DMS79 (cell line): ENCODE measurements at places on chromosomes 13 and 19.

- DNase-seq, result no peak
Measured at GRCh38 chr13:74219566-74219965, 85.4 kb upstream of the KLF12 start.

- DNase-seq, result no peak
Measured at GRCh38 chr19:11495481-11495880, 10.2 kb downstream of the ZNF653 start.

- DNase-seq, result no peak
Measured at GRCh38 chr19:19619181-19619848, 828 bp upstream of the PBX4 start.

GRCh38 chr19:42693760-42694350 lies 46.4 kb downstream of the PSG3 start:
- DNase-seq, result no peak

- DNase-seq, result no peak
Measured at GRCh38 chr19:45876411-45877197, 9.3 kb downstream of the IRF2BP1 start.

GRCh38 chr19:12364391-12365235 lies 870 bp downstream of the ZNF442 start:
- DNase-seq, result no peak

DNA sequence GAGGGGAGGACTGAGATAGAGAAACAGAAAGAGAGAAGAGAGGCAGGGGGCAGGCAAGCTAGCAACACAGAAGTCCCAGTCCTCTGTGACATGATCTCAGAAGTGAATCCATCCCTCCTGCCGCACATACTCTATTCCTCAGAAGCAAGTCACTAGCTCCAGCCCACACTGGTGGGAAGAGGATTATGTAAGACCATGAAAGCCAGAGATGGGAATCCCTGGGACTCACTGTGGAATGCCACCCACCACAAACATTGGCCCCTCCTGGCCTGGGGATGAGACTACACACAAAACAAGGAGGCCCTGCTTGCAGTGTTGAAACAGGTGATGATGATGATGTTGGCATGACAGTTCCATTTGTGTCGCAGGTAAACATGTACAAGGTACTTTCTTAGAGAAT lies 419.9 kb downstream of the IRS2 start:
- DNase-seq, result no peak

- no peak for DNase-seq
Measured at GRCh38 chr19:8336660-8337059, 6.4 kb downstream of the KANK3 start.

DNA sequence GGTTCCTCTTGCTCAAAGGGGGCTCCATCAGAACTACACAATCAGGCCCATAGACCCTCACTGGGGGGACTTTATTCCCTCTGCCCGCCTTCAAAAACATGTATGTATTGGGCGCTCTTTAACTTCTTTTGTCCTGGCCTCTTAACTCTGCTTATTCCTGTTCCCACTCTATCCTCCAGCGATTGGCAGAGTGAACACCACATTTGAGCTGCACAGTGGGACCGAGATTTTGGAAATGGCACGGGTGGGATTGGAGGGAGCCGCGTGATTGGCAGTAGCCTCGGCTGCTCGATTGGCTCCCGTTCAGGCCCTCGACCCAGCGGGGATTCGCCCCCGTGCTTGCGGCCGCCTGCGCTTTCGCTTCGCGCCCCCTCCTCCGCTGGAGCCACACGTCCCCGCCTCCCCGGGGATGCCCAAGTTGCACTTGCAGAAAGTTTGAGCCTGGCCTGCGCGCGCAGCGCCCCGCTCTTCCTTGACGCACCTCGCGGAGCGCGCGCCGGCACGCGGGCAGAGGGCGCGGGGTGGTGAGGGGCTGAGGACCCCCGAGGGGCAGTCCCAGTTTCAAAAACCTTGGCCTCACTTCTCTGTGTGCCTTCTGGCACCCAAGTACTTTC lies at the start of gene ZIC5:
ZIC5 (minus strand) TSS at position 192 of the 614 bp plus-strand sequence; CDS start at position 28, 164 bp downstream.
- DNase-seq, result peak; percentile 88

- DNase-seq, result no peak
Measured at GRCh38 chr19:1122972-1123363, 19.2 kb downstream of the GPX4 start.

- DNase-seq, result no peak
Measured at GRCh38 chr19:10551698-10552301, 8.1 kb downstream of the ATG4D start.

DNA sequence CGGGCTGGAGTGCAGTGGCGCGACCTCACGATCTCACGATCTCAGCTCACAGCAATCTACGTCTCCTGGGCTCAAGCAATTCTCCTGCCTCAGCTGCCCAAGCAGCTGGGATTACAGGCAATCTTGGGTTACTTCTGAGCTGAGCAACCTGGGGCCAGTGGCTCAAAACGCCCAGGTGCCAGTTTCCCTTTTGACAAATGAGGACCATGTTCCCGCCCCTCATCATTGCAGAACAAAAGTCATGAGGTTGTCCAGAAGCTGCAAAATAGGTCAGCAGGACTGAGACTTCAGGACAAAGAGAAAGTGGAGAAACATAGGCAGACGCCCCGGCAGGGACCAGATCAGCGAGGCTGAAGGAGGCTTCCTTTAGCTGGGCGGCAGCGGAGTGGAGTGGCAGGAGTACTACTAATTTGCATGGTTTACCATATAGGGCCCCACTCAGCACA lies 3.3 kb upstream of the ADGRE5 start:
- no peak for DNase-seq

- no peak for DNase-seq
Measured at GRCh38 chr13:50012396-50013169, 2.7 kb upstream of the KCNRG start.

DNA sequence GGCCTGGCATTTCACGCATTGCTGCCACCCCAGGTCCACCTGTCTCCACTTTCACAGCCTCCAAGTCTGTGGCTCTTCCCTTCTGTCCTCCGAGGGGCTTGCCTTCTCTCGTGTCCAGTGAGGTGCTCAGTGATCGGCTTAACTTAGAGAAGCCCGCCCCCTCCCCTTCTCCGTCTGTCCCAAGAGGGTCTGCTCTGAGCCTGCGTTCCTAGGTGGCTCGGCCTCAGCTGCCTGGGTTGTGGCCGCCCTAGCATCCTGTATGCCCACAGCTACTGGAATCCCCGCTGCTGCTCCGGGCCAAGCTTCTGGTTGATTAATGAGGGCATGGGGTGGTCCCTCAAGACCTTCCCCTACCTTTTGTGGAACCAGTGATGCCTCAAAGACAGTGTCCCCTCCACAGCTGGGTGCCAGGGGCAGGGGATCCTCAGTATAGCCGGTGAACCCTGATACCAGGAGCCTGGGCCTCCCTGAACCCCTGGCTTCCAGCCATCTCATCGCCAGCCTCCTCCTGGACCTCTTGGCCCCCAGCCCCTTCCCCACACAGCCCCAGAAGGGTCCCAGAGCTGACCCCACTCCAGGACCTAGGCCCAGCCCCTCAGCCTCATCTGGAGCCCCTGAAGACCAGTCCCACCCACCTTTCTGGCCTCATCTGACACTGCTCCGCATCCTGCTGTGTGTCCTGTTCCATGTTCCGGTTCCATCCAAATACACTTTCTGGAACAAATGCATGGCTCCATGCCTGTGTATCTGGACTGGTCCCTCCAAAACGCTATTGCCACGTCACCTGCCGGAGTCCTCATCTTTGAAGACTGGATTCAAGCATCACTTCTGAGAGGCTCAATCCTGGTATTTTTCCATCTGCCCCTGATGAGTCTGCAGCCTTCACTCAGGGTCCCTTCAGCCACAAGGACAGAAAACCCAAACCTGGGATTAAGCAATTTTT lies 10.7 kb upstream of the DHDH start:
- DNase-seq, result no peak

- no peak for DNase-seq
Measured at GRCh38 chr19:22622901-22623840, 11.0 kb upstream of the ZNF492 start.

- no peak for DNase-seq
Measured at GRCh38 chr19:49999371-50000010, 25.7 kb downstream of the VRK3 start.

DNA sequence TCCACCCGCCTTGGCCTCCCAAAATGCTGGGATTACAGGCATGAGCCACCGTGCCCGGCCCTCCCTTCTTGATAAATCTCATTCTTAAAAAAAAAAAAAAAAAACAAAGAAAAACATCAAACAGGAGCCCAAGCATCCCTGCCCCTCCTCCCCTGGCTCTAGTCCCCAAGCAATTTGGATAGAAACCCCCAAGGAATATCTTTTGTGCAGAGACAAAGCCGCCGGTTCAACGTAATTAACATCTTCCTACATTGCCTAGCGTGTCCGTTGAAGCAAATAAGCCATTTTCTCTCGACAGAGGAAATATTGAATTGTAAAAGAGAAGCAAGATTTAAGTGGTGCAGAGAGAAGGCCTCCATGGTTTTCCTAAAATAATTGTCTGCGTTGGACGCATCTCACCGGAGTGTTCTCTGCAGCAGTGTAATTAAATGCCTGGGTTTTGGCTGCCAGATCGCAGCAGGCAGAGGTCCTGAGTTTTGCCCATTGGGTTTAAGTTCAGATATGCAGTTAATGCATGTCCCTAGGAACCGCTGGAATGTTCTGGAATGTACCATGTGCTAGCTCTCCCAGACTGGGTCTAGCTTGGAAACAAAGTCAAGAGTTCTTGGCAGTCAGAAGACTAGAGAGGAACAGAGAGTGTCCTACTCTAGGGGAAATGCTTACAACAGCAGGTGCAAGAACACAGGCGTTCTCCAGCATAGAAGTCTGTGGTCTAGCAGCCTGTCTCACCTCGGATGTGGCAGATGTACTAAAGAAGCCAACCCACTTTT lies 30.8 kb downstream of the PIN1 start:
- DNase-seq, result no peak

DNA sequence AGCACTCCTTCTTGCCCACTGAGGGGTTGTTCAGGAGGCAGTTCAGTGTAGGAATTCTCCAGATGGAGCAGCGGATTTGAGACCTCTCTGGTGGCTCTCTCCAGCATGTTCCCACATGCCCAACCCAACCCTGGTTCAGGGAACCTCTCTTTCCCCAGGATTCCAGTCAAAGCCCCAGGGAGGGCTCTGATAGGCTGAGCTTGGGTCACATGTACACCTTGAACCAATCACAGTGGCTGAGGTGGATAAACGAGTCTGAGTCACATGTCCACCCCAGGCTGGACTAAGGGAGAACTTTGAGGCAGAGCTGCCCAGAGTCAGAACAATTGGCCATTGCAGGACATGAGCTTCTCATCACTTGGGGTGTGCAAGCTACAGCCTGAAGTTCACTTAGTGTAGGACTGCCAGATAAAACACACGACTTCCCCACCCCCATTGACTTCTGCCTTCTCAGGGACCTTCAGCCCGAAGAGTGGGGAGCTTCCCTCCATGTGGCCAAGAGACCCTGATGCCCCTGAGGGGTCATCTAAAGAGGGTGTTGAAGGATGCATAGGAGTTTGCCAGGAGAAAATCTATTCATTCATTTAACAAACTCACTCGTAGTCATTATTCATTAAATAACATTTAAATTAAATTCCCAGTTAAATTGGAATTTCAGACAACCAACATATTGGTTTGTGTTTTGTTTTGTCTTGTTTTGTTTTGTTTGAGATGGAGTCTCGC lies 4.0 kb upstream of the MAST3 start:
- no peak for DNase-seq

DNA sequence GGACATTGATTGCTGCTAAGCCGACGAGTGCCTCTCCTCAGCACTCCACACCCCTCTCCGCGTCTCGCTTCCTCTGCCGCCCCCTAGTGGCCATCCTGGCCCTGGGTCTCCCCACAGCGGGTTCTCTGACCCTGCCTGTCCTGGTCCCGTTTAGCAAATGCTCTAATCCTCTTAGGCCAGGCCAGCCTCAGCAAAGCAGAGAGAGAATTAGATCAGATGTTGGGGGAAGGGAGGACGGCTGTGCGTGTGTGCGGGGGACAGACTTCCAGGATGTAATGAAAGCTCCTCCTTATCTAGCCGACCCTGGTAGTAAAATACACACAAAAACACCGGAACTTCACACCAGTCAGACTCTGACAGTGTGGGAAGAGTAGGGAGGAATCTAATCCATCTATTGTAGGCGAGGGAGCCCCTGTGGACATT lies 4.5 kb downstream of the TPRX2 start:
- DNase-seq, result peak; percentile 9

- no peak for DNase-seq
Measured at GRCh38 chr19:54248016-54248601, 5.5 kb upstream of the LILRA6 start.

GRCh38 chr19:3029065-3029923 lies at the start of gene TLE2:
TLE2 (minus strand) TSS chr19:3029280; CDS start chr19:3028904, 376 bp downstream.
- DNase-seq, result no peak

- DNase-seq, result no peak
Measured at GRCh38 chr19:16654627-16655026, 5.3 kb downstream of the SMIM7 start.

GRCh38 chr13:28037399-28037798 lies 48.9 kb upstream of the URAD start:
- no peak for DNase-seq

DNA sequence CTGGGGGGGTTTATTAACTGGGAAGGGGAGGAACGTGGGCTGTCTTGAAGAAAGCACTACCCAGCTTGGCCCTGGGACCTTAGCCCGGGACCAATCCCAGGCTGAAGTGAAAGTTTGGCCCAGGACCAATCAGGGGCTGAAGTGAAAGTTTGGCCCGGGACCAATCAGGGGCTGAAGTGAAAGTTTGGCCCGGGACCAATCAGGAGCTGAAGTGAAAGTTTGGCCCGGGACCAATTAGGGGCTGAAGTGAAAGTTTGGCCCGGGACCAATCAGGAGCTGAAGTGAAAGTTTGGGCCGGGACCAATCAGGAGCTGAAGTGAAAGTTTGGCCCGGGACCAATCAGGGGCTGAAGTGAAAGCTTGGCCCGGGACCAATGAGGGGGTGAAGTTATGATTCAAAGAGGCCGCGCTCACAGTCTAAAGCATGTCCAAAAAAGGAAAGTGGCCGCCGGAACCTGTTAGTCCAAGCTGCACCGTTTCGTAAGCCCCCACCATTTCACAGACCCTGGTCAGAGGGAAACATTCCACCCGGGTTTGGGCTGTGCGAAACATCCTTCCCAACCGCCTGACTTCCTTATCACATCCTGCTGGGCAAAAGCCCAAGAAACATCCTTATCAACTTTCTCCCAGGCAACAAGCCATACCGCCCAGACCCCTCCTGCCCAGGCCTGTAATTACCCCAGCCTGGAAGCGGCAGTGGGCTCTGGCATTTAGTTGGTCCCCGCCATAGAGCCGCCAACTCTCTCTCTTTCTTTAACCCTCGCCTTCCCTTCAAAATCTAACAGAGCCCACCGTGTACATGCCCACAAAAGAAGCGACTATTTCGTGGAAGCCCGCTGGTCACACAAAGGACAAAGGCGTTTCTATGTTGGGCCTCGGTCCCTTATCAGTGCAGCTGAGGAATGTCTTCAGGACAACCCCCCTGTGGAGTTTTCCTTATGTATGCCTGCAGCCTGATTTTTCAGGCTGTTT lies 1.1 kb downstream of the ZNF850 start:
- DNase-seq, result peak; percentile 59

GRCh38 chr13:65500481-65500880 lies 1729.7 kb downstream of the PCDH9 start:
- no peak for DNase-seq

- peak; percentile 71 for DNase-seq
Measured at GRCh38 chr13:93552596-93552995, 326.0 kb downstream of the GPC6 start.
